ENCODE measurements at places on chromosomes 3 and 15.

DNA sequence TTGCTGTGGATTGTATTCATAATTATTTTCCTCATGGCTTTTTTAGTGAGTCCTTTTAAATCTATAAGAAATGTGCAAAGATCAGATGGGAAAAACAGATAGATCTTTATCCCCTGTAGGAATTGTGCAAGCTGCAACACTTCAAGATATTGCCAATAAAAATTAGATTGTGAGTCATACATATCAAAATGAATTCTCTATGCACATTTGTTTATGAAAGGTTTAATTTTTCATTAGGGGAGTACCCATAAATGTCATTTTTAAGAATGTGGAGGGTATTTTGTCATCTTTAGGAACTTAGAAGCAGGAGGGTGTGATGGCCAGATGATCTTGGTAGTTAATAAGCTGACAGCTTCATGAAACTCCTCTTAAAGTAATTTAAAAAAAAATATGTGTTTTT lies 2.9 kb downstream of the PIAS1 start:
- no peak for DNase-seq

DNA sequence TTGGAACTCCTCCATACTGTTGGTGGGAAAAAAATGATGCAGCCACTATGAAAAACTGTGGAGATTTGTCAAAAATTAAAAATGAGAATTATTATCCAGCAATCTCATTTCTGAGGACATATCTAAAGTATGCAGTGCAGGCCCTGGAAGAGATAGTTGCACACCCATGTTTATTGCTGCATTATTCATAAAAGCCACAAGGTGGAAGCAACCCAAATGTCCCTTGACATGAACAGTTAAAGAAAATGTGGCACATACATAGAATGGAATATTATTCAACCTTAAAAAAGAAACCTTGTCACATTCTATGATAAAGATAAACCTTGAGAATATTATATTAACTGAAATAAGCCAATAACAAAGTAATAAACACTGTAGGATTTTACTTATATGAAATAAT lies 80.9 kb upstream of the ARHGEF26 start:
- peak; percentile 15 for DNase-seq

DNA sequence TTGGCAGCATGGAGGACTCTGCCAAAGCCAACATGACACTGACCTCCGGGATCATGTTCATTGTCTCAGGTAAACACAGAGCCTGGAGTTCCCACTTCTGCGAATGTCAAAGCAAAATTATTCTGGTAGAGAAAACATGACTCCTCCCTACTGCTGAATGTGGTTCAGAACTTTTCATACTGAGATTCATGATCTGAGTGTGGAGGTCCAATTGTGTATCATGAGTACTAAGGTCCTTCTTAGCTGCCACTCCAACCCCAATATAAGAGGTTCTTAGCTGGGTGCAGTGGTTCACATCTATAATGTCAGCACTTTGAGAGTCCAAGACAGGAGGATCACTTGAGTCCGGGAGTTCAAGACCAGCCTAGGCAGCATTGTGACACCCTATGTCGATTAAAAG lies 13.8 kb downstream of the CLDN18 start:
- DNase-seq = no peak

- DNase-seq = no peak
Observed at GRCh38 chr15:82850731-82851130, 41.3 kb downstream of the WHAMM start.

GRCh38 chr3:194596906-194597305 lies 36.3 kb downstream of the TMEM44 start:
- DNase-seq = no peak

DNA sequence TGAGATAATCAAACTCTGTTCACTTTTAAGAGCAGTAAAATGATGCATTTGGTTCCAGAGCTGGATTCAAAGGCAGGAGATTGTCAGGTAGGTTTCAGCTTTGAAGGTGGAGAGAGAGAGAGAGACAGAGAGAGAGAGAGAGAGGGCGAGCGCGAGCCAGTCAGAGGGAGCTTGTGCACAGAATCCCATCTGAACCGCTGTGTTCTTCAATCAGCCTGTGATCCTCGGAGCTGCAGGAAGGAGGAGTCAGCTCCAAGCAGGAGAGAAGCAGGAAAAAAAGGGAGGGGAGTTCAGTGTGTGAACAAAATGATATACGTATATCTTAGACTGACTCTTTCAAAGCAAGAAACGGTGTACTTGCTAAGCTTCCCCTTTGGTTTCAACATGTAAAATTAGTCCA lies at the start of gene GPR149:
TSS of gene GPR149 (minus strand) at position 177 of the 400 bp plus-strand sequence. CDS start 575 bp downstream, outside the sequence.
- DNase-seq = peak; percentile 22

GRCh38 chr15:88489321-88489720 lies 21.8 kb downstream of the MRPS11 start:
- no peak for DNase-seq

- peak; percentile 90 for DNase-seq
Observed at GRCh38 chr3:105598042-105598796, 231.5 kb downstream of the ALCAM start.

DNA sequence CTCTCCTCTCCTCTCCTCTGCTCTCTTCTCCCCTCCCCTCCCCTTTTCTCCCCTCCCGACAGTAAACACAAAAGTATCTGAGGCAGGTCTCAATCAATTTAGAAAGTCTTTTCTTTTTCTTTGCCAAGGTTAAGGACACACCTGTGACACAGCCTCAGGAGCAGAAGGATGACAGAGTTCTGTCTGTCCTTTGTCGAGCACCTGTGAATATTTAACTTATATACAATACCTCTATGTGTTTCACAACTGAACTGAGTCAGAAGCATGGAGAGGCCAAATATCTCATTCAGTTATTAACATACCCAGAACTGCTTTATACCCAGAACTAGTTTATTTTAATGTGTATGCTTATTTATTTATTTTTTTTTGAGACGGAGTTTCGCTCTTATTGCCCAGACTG lies 81.1 kb upstream of the ROBO1 start:
- DNase-seq = no peak

DNA sequence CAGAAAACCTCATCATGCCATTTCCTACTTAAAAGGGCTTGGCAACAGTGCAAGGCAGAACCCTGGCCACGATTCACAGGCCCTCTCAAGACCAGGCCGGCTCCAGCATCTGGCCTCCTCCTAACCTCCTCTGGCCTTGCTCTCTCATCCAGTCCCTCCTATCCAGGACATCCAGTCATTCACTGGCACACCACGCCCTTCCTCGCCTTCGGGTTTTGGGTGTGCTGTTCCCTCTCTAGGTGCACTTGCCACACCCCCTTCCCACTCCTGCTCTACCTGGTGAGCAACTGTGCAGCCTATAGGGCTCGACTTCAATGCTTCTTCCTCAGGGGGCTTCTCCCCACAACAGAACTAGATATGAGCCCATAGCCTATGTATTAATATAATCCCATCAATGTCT lies 317.1 kb downstream of the ARRDC4 start:
- DNase-seq = no peak

DNA sequence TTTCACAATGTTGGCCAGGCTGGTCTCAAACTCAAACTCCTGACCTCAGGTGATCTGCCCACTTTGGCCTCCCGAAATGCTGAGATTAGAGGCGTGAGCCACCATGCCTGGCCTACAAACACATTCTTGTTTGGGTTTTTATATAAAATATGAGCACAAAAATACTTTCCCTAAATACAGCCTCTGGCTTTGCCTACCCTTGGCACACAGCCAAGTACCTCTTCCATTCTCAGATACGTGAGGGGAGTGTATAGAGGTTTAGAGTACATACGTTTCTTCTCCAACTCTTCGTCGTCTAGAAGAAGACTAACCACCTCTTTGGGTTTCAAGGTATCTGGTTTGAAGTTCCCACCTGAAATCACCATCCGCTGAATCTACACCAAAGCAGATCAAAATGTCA lies 33.5 kb downstream of the CHAC1 start:
- no peak for DNase-seq

- peak; percentile 71 for DNase-seq
Observed at GRCh38 chr3:185152410-185153170, at the start of gene C3orf70. Gene C3orf70 (minus strand): TSS chr3:185153060. CDS start chr3:185152823, 237 bp downstream.

All from AG10803 (cell line).